Muscle of arm (tissue), 14 donors: ENCODE measurements at places on chromosomes 3 and 15.

- DNase-seq: no peak
Measured at GRCh38 chr15:22224241-22224671, 143.9 kb downstream of the OR4M2 start.

DNA sequence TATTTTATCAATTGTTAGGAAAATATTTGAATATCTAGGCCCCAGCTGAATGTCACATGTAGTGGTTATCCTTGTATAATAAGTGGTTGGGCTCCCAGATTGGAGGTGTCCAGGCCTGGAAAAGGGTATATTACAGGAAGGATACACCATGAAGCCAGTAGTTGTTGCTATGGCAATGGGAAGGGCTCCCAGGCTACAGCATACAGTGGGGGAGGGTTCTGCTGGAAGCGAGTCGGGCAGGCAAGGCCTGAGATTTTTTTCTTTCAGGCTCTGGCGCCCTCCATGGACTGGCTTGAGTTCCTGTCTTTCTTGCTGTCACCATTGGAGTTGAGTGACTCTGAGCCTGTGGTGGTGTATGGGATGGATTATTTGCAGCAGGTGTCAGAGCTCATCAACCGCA is 8.9 kb downstream of the ECE2 start:
- DNase-seq: peak; percentile 88

DNA sequence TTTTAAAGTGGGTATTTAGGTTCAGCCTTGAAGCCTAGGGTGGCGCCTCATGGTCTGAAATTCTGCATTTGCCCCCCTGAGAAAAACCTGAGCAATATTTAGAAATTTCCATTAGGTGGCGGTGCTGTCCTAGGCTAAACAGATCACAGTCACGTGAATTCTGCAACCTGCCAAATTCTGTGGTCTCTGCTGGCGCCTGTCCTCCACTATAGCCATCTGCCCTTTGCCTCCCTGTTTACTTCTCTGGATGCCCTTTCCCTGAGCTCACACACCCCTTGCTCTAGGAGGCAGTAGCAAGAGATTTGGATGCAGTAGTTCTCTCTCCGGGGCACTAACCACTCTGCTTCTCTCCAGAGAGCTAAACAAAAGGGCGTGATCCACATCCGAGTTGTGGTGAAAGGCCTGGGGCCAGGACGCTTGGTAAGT is 9.1 kb downstream of the MRPS11 start:
- DNase-seq: peak; percentile 26

DNA sequence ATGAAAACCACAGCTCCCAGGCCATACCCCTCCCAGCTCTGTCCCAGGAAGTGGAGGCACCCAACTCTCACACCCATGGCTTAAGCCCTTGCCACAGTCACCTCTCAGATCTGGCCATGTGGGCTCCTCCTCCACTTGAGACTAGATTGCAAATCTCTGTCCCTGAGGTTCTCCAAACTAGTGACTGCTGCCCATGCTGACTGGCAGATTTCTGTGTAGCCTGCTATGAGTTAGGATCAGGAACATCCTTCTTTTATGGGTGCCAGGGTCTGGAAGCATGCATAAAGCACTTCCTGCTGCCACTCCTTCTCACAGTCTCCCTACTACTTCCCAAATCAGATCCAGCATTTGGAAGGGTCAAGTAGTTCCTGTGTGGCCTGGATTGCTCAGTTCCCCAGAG is 59.6 kb upstream of the GOLIM4 start:
- DNase-seq: no peak

DNA sequence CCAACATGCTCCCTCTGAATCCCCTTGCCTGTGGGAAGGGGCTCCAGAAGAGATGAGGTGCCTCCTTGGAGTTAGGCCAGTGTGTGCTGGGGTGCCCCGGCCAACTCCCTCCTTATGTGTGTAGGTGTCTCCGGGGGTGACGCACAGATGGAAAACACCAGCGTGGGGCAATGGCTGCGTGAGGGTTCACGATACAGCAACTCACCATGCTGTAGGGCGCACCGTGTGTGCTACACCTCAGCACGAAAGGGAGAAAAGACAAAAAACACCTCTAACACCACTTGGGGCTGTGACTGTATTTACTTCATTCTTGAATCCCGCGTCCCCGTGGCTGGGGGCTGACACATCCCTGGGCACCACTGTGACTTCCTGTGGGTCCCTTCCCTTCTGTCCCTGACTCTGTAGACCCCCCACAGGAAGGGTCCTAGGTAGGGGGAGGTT is 1.6 kb upstream of the CALML4 start:
- DNase-seq: no peak

DNA sequence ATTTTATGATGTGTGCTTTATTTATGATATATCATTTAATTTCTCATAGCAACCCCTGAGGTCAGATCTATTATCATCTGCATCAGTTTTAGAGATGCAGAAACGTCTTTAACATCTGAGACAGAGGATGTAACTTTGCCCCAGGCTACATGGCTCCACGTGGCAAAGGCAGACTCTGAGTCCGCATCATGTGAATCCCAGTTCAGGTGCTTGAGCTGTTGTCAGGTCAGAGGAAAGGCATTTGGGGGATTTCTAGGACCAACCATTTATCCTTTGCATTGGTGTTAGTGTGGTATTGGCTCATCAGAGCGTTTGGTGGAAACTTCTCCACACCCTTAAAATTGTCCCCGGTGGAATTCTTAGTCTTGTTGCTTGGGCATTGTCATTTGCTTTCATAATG is 10.8 kb downstream of the CACNA2D3 start:
- DNase-seq: no peak

DNA sequence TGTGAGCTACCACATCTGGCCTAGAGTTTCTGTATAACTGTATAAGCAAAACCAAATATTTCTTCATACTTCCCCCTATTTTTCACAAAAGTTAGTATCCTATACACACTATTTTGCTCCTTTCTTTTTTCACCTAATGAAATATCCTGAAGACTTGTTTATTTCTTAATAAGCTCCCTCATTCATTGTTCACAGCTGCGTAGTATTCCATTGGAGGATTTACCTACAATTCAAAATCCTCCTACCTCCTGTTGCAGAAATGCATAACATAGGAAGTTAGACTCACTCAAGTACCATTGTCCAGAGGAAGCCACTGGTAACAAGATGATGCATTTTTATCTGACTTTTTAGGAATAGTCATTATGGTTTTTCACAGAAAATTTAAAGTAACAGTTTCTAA is 29.6 kb upstream of the TBC1D21 start:
- DNase-seq: no peak

DNA sequence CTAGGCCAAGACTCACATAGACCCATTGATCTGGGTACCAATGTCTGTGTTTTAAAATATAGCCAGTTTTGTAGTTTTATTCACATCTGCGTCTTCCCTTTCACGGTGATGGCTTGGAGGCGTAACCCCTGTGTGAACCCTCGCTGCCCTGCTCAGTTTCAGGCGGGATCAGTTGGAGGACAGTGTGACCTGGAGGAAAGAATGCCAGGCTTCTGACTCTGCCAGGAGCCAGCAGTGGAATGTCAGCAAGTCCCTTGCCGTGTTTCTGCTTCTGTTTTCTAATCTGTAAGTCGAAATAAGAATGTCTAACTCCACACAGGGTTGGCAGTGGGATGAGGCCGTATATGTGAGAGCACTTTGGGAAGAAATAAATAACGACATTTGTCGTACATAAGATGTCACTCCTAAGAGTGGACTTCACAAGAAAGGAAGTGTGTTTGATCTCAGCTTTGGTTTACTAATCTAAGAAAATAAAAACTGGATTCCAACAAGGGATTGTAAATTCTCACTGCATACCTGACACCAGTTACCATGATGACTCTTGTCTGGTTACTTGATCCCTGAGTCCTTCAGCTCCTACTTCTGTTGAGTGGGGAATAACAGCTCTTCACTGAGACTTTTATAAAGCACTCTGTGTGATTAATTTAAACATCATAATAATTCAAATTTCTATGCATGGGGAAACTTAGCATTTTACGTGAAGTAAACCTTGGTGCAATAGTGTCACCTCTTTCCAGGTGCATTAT is 6.3 kb upstream of the CA12 start:
- no peak for DNase-seq

DNA sequence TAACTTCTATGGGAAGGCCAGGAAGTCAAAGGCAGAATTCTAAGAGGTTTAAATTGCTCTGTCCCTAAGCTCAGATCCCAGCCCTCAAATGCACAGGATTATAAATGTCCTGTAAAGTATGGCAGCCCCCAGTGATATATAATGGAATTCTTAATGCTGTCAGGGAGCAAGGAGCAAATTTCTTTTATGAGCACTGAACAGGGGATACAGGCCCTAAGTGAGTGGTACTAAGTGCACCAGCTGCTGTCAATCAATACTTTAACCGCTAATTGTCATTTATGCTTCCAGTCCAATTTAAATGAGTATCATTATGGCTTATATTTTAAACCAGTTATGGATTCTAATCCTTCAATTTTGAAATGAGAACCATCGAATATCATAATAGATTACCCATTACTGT is 4.7 kb downstream of the SLC9A9 start:
- DNase-seq: no peak

- DNase-seq: no peak
Measured at GRCh38 chr3:194352667-194353246, 1.6 kb upstream of the CPN2 start.

GRCh38 chr3:184134746-184135148 is 411 bp upstream of the EIF2B5 start:
- DNase-seq: peak; percentile 45

GRCh38 chr3:66001626-66002025 is 37.1 kb downstream of the MAGI1 start:
- DNase-seq: no peak

DNA sequence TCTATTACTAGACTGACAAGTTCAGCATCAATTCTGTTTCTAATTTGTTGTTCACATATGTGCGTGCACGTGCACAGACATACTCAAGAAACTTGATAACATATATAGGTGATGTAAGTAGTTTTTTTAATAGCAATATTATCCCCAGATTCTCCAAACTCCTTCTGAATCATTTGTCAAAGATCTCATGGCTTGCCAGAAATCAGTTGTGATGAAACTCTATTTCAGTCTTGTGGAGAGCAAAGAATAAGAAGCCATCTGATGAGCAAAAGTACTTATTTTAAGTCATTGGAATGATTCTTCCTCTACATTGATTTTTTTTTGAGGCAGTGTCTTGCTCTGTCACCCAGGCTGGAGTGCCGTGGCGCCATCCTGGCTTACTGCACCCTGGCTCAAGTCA is 167.0 kb upstream of the TBL1XR1 start:
- no peak for DNase-seq
